NCI-H2081 treated with DMSO at 0.1 percent for 48 hours (cell line): ENCODE measurements at places on chromosomes 6 and 20.

- DNase-seq = no peak
Measured at GRCh38 chr20:48898210-48898609, 23.3 kb upstream of the ARFGEF2 start.

GRCh38 chr6:41257369-41258195 lies 28.9 kb downstream of the TREM1 start:
- DNase-seq = no peak

DNA sequence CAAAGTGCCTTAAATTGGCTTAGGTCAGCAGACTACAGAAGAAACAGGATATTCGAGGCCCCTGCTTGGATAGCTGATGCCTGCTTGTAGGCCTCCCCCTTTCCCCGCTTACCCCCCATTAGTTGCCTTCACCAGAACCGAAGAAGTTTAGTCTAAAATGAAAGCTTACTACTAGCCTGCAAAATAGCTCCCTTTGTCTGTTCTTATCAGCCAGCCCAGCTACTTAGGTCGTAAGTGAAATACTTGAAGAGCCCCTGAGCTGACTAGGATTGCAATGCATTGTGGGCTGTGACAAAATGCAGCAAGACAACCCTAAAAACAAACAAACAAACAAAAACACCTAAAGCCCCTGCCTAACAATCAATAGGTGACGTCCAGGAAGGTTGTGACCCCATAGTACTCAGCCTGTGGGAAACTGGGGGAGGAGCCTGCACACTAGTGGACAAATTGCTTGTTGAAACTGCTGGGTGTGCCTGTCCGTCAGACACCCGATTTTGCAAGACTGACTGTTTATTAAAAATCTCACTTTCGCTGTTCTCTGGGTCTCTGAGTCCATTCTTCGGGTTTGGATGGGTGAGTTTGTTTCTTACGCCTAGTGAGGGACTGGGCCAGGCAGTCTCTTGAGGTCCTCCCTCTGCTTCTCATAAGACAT lies 105.0 kb upstream of the DUSP22 start:
- no peak for DNase-seq

DNA sequence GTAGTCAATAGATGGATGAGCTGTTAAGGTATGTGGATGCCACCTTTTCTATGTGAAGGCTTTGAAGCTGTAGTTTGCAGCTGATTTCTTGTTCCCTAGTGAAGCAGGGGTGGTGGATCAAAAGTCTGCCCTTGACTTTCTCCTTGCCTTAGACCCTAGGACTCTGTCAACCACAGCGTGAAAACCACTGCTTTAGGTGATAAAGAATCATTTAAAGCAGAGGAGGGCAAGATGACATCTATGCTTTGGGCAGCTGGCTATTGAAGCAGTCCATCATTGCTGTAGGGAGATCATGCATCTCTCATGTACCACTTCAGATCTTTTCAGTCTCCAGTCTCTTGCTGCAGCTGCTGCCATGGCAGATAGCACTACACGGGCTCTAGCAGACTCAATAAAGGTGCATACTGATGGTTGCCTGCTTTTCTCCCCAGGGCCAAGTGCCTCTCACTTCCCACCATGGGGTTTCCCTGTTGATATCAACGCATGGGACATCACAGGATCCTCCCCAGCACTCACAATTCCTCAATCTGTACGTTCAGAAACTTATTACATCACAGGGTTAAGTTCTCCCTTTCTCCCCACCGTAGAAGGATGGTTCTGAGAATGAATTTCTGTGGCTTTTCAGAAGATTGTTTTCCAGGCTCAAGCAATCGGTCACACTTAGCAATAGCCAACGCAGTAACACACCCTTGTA lies 122.0 kb upstream of the STMND1 start:
- DNase-seq = no peak
